ENCODE measurements at places on chromosomes 2 and 18.

DNA sequence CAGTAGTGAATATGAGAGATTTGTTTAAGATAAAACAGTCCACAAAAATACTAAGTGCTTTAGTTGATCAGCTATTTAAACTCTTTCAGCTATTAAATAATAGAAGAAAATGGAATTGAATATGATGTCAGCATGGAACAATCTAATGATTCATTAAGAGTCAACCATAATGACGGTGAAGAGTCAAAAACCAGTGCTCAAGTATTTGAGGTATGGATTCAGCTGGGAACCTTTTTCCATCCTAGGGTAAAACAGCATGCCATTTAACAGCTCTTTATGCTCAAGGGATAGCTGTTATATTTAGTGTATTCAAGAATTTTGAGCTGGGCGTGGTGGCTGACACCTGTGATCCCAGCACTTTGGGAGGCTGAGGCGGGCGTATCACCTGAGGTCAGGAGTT is 29.7 kb downstream of the CARF start:
- DNase-seq, result no peak

GRCh38 chr2:207352978-207353671 is 176.6 kb upstream of the CREB1 start:
- no peak for DNase-seq

GRCh38 chr2:164811819-164812218 is 29.8 kb downstream of the COBLL1 start:
- DNase-seq, result no peak

- no peak for DNase-seq
Measured at GRCh38 chr2:219618733-219619122, 8.7 kb upstream of the SLC4A3 start.

DNA sequence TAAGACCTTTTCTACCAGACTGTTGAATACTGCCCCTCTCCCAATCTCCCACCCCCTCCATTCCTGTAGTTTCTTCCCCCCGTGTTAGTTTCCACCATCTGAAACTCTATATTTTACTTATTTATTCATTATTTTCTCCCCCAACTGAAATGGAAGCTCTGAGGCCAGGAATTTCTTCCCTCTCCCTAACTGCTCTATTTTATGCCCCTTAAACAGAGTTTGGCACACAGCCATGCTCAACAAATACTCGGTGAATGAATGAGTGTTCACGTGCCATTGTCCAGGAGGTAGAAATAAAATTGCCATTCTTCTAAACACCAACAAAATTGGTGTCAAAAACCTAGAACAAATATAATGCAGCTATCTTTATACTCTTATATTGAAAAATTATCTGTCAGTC is 5.6 kb downstream of the ITGB1BP1 start:
- DNase-seq, result no peak

All from stimulated activated CD8-positive, alpha-beta memory T cell treated with anti-CD3 and anti-CD28 coated beads, Interleukin-7, amount 100 ng/mL, for 4 hours (primary cell).